NCI-H1417 (cell line): ENCODE measurements at places on chromosomes 11 and 22.
A peak's percentile ranks its signal among the peaks of the same experiment; 100 is the strongest.

GRCh38 chr11:75813124-75813523, 1.9 kb upstream of the UVRAG start:
- no peak for DNase-seq

DNA sequence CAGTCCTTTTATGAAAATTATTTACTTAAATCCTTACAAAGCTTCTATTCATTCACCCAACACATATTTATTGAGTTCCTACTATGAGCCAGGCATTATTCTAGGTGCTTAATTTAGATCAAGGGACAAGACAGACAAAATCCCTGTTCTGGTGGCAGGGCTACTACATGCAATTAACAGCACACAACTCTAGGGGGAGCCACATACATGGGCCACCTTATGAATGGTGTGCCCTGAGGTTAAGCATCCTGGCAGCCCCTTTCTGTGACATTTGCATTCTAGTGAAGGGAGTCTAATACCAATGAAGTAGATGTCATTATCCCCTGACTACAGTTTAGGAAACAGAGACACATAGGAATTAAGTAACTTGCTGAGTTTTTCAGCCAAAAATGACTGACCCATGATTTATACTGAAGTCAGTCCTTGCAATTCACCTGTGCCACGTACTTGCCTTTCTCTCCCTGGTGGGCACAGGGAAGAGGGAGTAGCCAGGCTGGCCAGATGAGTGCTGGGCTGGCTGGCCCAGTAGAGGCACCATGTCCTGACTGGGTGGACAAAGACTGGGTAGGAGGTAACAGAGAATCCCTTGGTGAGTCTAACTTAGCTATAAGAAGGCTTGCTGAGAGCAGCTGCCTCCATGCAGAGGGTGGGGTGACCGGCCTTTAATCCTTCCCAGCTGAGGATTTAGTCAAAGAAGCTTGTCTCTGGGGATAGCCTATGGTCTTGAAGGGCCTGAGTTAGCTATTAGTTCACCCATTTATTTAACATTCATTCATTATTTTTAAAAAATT, 52.0 kb upstream of the ELF5 start:
- no peak for DNase-seq

DNA sequence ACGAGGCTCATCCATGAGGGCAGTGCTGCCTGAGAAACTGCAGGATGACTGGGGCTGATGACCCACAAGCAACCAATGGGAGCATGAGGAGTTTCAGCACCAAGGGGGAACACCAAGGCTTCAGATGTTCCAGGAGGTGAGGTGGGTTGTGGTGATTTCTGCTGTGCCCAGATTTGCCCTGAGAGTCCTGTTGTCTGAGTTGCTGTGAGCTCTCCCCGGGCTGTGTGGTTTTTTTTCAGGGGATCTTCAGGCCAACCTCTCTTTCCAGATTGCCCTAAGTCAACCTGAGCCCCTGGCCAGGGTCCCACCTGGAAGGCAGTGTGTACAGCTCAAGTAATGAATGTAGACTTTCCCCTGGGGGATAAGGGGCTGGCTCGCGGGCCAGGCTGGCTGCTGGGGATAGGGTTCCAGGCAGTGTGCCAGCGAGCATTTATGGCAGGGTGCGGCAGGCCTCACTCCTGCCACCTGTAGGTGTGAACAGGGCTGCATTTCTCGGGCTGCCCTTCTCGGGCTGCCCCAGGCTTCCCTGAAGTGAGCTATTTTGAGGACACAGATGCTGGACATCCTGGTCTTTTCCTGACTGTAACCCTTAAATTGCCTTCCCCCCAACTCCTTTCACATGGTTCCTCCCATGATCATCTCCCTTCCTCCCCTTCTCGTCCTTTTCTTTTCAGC, 9.8 kb downstream of the SLC22A6 start:
- peak; percentile 23 for DNase-seq

- DNase-seq, result no peak
Observed at GRCh38 chr11:128862908-128863660, 4.0 kb downstream of the KCNJ1 start.

- no peak for DNase-seq
Observed at GRCh38 chr11:94993400-94993943, 20.0 kb downstream of the KDM4D start.
